ENCODE measurements at places on chromosomes 5 and 9.

DNA sequence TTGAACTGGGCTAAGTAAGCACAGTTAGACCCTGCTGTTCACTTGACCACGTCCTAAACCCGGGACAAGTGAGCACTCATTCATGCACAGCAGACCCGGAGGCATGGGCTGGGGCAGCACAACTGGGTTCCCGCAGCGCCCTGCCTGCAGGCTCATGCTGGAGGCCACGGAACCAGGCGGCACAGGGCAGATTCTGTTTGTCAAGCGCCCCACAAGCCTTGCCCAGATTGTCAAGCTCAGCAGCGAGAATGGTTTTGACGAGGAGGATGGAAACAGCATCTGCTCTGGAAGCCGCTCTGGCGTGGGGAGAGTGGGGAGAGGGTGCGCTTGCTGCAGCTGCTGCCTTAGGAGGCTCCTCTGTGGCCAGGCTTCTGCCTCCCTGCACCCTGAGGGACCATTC is 32.7 kb downstream of the PRRT1B start:
- DNase-seq, result no peak

- DNase-seq, result no peak
Observed at GRCh38 chr5:171450423-171451331, 31.2 kb downstream of the FGF18 start.

DNA sequence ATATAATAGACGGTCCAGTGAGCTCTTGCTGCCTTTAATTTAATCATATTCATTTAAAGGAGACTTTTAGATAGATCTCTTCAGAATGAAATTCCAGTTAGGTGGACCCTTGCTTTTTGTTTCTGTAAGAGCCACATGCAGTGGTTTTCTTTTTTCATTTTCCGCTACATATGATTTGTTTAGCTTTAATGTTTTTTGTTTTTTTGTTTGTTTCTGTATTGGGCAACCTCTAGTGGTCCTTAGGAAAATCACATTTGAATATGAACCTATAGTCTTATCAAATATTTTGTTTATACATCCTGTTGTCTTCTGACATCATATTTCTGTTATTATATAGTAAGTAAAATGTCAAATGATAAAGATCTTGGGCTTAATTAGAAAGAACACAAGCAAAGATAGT is 150.8 kb downstream of the HACD4 start:
- no peak for DNase-seq

- DNase-seq, result no peak
Observed at GRCh38 chr5:160133071-160133917, 14.0 kb upstream of the PWWP2A start.

DNA sequence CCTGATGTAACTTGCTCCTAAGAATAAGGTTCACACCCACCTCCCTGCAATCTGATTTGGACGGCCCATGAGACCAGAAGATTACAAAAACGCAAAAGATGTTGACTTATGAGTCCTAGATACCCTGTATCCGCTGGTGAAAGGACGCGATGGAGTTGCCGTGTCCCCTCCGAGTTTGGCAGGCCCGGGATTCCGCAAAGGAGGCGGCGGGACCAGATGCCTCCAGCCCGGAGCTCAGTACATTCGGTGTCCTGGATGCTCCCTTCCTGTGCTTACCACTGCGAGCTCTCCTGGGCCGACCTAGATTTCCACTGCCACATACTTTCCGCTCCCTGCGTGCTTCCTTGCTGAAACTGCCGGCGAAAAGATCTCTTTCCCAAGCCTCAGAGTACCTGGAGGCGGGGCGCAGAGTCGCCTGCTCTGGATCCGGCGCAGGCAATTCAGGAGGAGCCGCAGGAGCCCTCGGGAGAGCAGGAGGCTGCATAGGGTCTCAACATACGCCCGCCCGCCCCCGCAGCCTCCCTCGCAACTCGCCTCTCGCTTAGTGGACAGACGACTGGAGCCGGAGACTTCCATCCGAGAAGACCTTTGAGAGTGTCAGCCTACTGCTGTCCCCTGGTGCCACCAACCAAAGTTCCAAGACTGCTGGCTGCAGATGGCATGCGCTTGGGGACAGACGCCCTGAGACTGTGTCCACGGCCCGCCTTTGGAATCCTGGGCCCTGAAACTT is 39.8 kb downstream of the ANXA2R start:
- no peak for DNase-seq

GRCh38 chr5:135645336-135646180 is 66.8 kb upstream of the CXCL14 start:
- no peak for DNase-seq

- no peak for DNase-seq
Observed at GRCh38 chr9:123175854-123176629, 92.3 kb downstream of the STRBP start.

DNA sequence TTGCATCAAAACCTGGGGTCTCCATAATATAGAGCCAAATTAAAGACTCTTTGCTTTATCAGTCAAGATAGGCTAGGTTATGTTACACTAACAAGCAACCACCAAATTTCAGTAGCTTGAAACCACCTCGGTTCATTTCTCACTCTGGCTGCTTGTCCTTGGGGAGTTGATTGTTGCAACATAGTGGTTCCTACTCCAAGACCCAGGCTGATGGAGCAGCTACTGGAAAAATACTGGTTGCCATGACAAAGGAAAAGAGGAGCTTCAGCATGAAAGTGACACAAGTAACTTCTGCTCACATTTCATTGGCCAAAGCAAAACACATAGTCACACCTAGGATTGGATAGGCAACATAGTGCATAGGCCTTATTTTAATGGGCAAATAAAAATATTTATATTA is 18.5 kb upstream of the RCL1 start:
- DNase-seq, result no peak

GRCh38 chr5:137845472-137845871 is 22.2 kb upstream of the MYOT start:
- peak; percentile 87 for DNase-seq

DNA sequence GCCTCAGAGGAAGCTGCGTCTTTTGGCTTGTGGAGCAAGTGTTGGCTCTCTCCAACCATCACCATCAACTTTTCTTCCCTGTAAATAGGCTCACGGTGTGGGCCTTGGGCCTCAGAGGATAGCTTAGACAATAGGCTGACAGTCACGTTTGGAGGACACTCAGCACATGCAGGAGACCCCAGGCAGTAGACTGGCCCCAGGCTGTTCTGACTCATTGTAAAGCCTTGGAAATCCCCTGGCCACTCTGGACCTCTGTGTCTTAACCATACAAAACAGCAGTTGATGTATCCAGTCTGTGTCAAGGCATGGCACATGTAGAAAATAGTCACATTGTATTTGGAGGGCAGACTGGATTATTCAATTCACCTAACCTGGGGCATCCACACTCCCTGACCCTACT is 18.6 kb downstream of the CD74 start:
- no peak for DNase-seq

DNA sequence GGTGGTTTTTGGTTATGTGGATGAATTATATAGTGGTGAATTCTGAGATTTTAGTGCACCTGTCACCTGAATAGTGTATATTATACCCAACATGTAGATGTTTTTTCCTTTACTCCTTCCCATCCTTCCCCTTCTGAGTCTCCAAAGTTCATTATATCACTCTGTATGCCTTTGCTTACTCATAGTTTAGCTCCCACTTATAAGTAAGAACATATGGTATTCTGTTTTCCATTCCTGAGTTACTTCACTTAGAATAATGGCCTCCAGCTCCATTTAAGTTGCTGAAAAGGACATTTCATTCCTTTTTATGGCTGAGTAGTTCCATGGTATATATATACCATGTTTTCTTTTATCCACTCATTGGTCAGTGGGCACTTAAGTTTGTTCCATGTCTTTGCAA is 161.6 kb upstream of the CD180 start:
- no peak for DNase-seq

DNA sequence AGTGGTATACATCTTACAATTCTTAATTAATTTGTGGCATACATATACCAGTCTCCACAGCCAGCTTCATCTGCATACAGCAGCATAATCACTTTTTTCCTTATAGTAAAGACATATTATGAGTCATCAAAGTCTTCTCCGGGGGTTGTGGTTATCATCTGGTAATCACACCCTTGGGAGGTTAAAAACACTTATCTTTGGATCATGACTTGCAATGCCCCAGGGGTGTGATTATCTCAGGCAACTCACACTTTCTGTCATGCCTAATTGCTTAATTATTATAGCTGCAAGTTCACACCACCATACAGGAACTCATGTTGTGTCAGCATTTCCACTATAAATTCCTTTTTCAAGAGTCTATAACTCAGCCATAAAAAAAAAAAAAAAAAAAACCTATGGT is 218.4 kb downstream of the ANXA1 start:
- no peak for DNase-seq

All from NCI-H524 treated with DMSO at 0.1 percent for 48 hours (cell line).